Right lung (tissue), 10 donors: ENCODE measurements at places on chromosomes 2 and 18.

DNA sequence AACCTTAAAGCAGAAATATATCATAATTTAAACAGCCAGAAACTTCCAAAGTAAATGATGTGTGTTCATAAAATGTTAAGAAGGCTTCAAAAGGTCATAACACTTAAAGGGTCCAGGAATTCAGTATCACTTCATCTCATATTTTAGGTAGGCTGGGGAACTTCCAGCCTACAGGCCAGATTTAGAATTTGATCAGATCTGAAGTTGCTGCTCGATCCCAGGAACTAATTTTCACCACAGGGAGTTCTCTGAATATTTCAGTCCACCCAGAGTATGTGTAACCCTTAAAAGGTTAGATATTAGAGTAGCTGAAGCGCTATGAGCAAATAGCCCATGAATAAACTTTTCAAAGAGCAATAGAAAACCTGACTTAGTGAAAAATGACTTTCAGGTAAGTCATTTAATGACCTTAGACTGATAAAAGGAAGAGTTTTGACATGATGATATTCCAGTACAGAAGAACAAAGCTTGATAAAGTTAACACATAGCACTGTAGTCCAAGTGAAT lies 1.7 kb downstream of the WIPF1 start:
- DNase-seq: no peak

DNA sequence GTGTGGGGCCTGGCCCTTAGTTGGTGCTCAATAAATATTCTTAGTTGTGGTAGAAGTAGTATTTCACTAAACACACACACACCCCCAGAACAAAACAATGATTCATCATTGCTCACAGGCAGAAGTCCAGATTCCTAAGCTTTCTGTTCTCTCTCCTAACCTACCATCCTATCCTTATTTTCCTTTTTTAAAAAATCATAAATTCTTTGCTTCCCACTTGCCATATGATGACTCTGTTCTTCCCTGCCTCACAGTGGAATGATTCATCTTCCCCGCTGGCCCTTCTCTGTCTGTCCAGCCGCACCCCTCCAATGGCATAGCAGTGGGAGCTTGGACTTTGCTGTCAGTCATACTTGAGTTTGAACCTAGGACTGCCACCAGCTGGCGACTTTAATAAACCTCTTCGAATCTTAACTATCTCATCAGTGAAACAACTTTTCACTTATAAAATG lies 5.2 kb downstream of the EML6 start:
- DNase-seq: no peak

DNA sequence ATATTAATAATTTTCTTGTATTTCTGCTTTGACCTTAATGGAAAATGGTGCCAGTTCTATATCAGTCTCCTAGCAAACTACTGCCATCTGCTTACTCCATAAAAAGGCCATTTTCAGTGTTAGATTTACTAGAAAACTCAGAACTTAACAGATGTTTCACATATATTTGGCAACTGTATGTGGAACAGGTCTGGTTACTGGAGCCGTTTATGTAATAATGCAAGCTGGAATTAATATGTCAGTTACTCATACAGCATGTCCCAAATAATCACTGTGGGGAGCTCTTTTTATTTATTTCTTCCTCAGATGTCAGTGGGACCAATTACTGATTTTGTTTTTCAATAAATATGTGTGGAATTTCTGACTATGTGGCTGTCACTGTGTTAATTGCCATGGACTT lies 1247.6 kb downstream of the CNTNAP5 start:
- DNase-seq: no peak

GRCh38 chr2:239287461-239287860 lies 113.4 kb downstream of the HDAC4 start:
- DNase-seq: no peak

DNA sequence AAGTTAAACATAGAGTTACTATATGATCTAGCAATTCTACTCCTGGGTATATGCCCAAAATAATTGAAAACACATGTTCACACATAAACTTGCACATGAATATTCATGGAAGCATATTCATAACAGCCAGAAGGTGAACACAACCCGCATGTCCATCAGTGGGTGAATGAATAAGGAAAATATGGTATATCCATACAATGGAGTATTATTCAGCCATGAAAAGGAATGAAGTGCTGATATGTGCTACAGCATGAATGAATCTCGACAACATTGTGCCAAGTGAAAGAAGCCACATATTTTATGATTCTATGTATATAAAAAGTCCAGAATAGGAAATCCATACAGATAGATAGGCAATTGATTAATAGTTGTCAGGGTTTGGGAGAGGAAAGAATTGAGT lies 15.9 kb downstream of the COL4A4 start:
- no peak for DNase-seq

GRCh38 chr2:3624059-3624794 lies 29.3 kb downstream of the COLEC11 start:
- DNase-seq: no peak

DNA sequence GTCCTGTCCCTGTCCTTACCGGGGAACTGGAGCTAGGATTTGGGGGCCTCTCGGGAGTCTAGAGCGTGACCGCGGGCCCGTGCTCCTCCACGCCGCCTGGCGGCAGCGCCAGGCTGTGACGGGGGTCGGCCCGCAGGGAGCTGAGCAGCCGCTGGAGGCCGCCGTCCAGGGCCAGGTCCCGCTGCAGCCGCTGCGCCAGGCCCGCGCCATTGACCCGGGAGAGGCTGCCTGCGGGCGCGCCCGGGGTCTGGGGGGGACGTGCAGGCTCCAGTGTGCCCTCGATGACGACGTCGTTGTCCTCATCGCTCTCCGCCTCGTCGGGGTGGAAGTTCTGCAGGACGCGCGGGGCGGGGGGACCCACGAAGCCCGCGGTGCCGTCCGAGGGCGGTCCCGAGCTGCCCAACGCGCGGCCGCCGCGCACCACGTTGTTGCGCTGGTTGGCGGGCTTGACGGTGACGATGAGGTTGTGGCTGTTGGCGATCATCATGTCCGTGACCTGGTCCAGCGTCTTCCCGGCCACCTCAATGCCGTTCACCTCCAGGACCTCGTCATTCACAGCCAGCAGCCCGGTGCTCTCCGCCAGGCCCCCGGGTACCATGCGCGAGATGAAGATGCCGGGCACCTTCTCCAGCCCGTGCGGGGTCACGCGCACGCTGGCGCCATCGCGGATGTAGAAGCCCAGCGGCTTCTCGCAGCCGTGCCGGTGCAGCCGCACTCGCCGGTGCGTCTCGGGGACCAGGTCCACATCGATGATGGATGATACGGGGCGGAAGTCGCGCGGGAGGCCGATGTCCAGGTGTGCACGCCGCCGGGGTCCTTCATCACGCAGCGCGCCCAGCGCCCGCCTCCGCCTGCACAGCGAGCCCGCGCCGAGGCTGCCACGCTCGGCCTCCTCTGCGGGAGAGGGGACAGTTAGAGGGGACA lies 50.9 kb downstream of the ADNP2 start:
- DNase-seq: no peak

DNA sequence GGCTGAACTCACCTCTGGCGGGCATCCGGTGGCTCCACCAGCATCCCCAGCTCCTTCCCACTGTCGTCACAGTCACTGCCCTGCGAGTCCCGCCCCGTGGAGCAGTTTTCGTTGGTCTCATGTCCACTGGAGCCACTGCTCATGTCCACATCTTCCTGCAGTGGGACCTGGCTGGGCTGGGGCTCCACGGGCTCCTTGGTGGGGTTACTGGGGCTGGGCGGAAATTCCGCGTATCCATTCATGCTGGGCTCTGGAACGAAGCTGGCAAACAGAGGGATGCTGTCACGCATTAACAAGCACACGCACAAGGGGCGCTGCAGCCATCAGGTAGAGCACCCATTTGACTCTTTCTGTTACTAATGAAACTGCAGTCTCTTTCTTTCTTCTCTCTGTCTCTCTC lies 10.7 kb downstream of the PER2 start:
- DNase-seq: no peak

DNA sequence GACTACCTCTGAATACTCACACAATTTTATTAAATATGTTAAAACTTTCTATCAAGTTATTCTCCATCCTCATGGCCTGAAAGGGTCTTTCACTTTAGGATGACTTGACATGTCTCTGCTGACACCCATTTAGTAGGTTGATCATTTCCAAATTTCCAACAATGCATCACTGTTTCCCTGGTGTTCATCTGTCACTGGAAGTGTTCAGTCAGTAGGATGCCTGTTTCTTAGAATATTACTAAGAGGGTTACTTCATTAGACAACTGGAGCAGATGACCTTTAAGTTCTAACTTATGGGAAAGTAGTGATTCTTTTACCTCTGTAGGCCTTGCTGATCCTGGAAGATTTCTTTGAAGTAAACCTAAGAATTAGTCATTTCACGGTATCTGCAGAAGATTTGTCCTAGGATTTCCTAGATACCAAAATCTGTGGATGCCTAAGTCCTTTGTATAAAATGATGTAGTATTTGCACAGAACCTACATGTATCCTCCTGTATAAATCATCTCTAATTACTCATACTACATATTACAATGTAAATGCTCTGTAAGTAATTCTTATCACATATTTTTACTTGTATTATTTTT lies 77.7 kb downstream of the MAP3K20 start:
- DNase-seq: no peak

DNA sequence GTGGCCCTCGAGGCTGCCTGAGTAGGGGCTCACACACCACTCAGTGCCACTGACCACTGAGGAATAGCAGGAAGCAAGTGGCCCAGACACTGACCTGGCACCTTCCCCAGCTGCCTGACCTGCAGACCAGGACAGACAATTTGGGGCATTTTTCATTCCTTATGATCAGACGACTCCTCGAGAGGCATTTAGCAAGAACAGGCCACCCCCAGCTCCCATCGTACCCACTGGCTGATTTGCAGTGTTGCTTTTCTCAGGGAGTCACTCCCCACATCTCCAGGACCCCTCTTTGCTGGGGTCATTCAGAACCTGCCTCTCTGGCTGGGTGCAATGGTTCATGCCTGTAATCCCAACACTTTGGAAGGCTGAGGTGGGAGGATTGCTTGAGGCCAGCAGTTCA lies 185.7 kb downstream of the HAUS1 start:
- DNase-seq: no peak

- no peak for DNase-seq
Observed at GRCh38 chr2:25165992-25166875, 2.1 kb downstream of the POMC start.

- DNase-seq: no peak
Observed at GRCh38 chr2:80348953-80349352, 44.4 kb upstream of the LRRTM1 start.

DNA sequence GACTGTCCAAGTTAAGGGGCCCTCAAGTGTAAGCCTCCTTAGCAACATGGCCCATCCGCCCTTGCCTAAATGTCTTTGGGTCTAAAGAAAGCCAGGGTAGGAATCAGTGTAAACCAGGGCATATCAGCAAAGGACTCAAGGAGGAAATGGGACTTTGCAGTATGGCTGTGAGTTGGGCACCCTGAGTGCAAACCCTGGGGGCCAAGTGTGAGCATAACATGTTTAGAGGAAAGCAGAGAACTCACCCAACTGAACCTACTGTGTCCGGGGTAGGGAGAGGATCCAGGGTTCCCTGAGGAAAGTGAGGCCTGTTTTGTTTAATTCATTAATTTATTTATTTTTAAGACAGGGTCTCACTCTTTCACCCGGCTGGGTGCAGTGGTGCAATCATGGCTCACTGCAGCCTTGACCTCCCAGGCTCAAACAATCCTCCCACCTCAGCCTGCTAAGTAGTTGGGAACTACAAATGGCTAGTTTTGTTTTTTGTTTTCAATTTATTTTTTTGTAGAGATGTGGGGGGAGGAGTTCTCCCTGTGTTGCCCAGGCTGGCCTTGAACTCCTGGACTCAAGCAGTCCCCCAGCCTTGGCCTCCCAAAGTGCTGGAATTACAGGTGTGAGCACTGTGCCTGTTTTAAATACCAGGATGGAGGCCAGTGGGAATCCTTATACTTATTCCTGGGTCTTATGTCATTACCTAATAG lies 51.0 kb upstream of the ACTR3 start:
- no peak for DNase-seq

- DNase-seq: no peak
Observed at GRCh38 chr2:227407591-227408151, 19.9 kb upstream of the SCYGR1 start.

DNA sequence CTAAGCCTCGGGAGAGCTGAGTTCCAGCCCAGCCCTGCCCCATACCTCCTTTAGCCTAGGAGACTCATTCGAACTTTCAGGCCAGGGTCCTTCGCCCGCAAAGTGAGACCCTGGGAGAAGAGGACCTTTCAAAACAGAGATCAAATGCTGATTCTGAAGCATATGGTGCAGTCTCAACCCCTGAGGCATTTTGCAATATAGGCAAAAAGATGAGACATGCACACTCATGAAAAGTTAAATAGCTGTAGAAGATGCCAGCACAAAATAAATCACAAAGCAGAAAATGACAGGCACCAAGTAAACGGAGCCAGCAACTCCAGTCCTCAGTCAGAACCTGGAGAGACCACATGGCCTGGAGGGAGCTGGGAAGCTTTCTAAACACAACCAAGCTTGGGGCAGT lies 542.7 kb upstream of the RAB6C start:
- no peak for DNase-seq

DNA sequence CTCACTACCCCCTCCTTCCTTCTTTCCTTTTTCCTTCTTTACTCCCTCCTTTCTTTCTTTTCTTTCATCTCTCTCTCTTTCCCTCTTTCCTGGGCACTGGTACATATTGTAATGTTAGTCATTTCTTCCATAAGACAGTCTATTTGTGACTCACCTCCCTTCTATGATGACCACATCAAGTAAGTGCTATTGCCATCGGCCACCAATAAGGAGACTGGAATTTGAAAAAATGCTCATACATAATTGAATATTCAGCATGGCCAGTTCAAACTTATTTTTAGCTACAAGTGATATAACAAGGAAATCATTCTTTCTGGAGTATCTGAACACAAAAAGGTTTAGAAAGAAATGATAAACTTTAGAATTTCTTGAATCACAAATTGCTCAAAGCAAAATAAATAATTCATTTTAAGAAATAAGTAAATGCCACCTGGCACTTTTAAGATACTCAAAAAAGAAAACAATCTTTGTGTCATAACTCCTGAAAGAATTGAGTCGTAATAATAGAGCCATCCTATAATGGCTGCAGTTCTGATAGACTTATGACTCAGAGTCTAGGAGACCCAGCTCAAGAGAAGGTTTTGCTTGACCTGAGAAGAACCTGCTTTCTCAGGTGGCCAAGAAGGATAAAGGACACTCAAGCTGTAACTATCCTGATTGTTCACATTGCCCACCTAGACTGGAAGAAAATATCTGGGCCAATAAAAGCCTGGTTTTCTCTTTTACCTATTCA lies 51.6 kb upstream of the CCBE1 start:
- DNase-seq: no peak

DNA sequence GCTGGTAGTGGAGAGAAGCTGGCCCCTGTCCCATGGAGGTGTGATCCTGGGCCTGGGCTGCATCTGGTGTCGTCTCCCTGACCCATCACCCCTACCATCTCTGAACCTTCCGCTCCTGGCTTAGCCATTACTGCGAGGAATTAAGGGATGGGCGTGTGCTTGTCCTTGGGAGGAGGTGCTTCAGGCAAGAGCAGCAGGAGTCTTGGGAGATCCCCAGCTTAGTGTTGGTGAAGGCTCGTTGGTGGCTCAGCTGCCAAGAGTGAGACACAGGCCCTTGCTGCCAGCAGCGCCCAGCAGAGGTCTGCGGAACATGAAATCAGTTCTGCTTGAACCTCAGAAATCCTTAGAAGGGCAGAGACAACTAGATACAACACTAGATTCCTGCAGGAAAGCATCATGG lies 59.9 kb upstream of the TGFA start:
- no peak for DNase-seq

GRCh38 chr2:236086971-236087465 lies 81.2 kb downstream of the GBX2 start:
- DNase-seq: no peak
